Erythroblast (primary cell): ENCODE measurements at places on chromosomes 3 and 15.
A peak's percentile ranks its signal among the peaks of the same experiment; 100 is the strongest.

- peak; percentile 79 for DNase-seq
Measured at GRCh38 chr3:184289426-184289938, 9.6 kb upstream of the PSMD2 start.

- DNase-seq: peak; percentile 25
Measured at GRCh38 chr3:109275702-109276293, 40.5 kb downstream of the DPPA2 start.

DNA sequence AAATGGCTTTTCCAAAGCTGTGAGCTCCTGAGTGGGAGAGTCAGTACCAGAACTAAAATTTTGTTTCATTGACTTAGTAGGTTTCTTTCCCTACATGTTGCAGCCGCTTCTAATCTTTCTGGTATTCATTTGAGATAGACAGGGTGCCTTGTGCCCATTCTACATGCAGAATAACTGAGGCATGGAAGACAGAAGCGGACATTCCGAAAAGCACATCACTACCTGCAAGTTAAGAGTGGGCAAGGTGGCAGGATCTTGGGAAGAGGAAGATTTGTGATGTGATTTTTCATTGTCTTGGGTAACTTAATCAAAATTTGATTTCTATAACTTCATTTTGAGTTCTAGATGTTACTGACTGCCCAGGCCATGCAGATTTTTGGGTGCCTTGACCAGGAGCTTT, 2.0 kb downstream of the MAP2K5 start:
- DNase-seq: no peak

- no peak for DNase-seq
Measured at GRCh38 chr15:77514641-77515402, 94.1 kb downstream of the HMG20A start.

- DNase-seq: peak; percentile 13
Measured at GRCh38 chr3:10334459-10334858, 13.5 kb upstream of the SEC13 start.

GRCh38 chr3:30354513-30354912, 251.9 kb upstream of the TGFBR2 start:
- no peak for DNase-seq

DNA sequence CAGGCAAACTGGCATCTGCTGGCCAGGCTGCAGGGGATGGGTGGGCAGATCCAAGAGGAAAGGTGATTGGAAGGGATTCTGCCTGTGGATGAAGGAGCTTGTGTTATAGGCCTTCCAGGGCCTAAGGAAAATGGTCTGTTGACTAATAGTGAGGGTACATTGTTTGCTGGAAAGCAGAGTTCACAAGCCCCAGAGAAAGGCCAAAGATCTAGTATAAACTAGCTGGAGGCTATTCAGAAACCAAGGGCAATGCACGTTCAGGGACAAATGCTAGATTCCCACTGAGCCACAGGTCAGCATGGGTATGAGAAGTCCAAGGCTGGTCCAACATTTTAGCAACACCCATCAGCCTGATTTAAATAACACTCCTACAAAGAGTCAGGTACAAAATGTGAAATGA, 74.7 kb downstream of the FBN1 start:
- no peak for DNase-seq
